ENCODE measurements at places on chromosomes 5 and 9.
A peak's percentile ranks its signal among the peaks of the same experiment; 100 is the strongest.

DNA sequence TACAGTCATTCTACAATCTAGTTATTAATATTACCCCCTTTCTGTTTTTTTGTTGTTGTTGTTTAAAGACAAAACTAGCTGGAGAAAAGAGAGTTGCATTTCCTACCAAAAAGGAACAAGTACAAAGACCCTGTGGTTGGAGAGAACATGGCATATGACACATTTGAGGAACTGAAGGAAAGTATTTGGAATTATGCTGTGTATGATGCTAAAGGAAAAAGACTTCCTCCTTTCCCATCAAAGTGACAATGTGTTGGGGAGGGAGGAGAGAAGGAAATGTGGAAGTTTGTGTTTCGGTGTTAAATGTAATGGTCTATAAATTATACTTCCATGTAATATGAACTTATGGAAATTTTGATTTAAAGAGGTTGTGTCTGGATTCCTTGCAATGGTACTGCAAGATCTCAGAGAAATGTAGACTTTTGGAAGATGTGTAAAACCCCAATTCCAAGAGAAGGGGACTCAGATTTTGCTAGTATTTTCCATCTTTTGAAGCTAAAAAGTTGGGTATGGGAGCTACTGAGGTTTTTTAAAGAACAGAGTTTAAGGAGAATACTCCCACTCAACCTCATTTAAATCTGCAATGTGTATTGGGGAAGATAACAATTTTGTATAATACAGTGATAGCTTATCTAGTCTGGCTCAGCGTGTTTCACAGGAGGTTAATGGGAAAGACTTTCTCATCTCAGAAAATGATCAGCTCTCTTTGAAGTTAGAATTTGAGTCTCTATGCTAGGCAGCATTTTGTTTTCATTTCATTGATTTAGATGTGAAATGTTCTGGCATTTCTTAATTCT is 15.4 kb upstream of the TNFSF8 start:
- no peak for DNase-seq

DNA sequence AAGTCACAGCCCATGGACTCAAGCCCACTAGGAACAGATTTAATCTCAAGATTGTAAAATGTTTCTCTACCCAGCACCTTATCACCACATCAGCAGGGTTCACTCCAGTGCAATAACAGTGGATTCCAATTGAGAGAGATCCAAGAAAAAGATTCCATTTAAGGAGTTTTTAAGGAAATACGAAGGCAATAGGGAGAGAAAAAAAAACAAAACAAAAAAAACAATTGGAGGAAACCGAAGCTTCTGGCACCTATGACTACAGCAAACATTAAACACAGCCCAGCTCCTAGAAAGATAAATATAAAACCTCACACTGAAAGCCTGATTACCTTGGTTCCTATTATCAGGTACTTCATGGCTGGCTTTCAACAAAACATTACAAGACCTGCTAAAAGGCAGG is 192.7 kb downstream of the DAB2IP start:
- no peak for DNase-seq

- no peak for DNase-seq
Measured at GRCh38 chr9:114666851-114667250, 9.2 kb upstream of the TEX53 start.

- DNase-seq = peak; percentile 48
Measured at GRCh38 chr5:144697847-144698262, 527.2 kb downstream of the KCTD16 start.

GRCh38 chr9:92265154-92265553 is 28.3 kb downstream of the IARS1 start:
- DNase-seq = no peak

DNA sequence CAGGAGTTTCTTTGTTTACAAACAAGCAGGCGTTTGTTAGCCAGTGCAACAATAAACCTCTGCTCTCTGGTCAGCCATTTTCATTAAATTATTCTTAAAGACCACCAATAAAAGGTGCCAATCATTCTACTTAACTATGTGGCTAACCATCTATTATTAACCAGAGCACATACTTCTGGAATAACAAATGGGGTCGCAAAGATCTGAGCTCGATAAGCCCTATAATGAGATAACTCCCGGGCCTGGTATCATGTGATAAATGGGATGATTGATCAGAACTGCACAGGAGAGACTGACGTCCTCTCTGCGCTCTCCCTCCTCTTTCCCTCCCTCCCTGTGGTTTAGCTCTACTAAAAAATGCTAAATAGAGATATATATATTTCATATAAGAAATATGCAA is 488.2 kb downstream of the NTRK2 start:
- no peak for DNase-seq

GRCh38 chr9:106880863-106881262 is 17.9 kb downstream of the ZNF462 start:
- no peak for DNase-seq

DNA sequence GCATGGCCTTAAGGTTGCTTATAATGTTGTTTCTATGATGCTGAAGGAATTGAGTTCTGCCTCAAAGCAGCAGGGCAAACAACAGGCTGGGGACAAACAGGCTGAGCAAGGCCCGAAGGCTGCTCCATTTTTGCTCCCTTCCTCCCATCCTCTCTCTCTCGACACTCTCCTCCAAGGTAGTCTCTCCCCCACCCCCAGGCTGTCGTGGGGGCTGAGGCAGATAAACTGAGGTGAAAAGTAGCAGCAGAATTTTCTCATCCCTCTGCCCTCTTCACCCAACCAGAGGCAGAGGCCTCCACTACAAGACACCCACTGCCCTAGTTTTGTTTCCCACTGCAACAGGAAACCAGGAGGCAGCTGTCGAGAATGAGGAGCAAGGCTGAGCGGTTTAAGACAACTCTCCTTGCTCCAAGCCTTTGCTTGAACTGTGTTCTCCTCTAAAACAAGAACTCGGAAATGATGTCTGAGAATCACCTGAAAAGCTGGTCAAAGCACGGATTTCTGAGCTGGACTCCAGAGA is 13.5 kb upstream of the GNA14 start:
- no peak for DNase-seq

- no peak for DNase-seq
Measured at GRCh38 chr9:136538599-136539426, 7.0 kb downstream of the NOTCH1 start.

- DNase-seq = no peak
Measured at GRCh38 chr9:35395076-35395705, 94.7 kb upstream of the RUSC2 start.

DNA sequence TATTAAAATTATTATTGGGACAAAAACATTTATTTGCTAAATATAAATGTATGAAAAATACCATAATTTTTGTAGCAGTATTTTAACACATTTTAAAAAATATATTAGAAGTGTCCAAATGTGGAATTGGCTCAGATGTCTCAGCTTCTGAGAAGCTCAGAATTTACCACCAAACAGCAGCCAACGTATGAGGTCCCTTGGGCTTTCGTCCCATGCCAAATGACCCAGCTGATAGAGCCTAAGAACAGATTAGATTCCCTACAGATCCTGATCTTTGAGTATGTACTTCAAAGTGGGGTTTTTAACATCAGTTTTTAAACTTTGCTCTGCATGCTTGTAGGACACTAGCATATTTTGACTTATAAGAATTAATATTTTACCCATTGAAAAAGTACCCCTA is 77.3 kb upstream of the RPS23 start:
- DNase-seq = no peak

DNA sequence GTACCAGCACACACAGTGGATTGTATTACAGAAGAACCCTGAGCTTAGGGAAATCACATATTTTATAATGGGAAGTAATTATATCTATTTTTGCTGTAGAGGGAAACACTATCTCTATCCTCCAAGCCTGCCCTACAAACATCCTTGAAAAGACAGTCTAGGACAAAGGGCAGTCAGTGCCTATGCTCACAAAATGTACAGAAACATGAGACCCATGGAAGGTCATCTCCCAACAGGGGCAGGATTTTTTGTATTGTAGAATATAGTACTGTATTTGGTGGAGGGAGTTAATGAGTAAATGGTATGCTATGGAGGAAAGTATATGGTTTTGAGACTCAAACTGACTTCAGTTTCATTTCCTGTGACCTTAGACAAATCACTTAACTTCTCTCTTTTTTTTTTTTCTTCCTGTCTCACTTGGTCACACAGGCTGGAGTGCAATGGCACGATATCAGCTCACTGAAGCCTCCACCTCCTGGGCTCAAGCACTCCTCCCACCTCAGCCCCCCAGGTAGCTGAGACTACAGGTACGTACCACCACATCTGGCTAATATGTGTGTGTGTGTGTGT is 5.8 kb upstream of the RAB14 start:
- DNase-seq = no peak

- no peak for DNase-seq
Measured at GRCh38 chr9:4228606-4229005, 71.3 kb downstream of the GLIS3 start.

DNA sequence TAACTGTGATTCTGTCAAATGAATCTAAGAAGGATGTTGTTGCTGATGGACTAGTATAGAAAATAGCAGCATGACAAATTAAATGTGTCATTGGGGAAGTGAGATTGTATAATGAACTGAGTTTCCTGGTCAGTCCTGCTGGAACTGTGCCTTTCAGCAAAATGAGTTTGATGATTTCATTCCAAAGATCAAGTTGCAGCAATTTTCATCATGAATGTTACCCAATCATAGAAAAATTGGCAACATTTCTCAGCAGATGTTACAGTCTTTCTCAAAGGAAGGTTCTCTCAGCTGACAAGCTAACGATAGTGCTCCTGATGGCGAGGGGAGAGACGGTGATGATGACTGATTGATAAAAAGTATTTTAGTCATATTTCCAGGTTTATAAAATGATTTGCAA is 10.7 kb downstream of the PCDHAC2 start:
- DNase-seq = no peak

GRCh38 chr9:131649646-131650045 is 90.2 kb downstream of the RAPGEF1 start:
- no peak for DNase-seq

GRCh38 chr9:128233817-128234406 is 30.7 kb downstream of the DNM1 start:
- no peak for DNase-seq

DNA sequence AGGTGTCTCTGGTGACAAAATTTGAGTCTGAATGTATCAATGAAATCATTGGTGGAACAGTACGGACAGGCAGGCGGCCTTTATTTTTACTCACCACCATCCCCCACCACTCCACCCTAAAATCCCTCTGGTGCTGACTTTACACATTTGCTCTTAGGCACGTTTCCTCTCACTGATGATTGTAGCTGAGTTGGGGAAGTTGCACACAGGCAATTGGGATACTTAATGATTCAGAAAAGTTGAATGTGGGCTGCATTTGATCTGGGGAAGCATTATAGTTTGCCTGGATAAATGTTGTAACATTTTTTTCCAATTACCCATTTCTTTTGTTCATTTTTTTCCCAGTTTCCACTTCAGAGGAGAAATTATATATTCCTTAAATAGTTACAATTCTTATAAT is 658.4 kb downstream of the TLR4 start:
- DNase-seq = no peak

DNA sequence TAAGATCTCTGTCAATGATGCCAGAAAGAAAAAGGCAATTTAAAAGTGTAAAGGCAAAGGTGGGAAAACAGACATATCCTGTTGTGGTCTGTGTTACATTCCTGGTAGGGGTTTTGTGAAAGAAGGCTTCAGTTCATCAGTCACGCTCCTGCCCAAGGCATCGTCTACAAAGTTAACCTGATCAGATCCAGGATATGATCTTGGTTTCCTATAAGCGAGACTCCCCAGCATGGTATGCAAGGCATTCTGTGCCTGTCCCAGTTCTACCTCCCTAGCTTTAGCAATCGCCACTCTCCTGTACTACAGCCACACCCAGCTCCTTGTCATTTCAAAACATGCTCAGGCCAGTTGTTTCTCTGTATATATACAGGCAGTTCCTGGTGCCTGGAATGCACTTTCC is 58.0 kb upstream of the PTPN3 start:
- DNase-seq = no peak

All from T1000 (cell line).